HT-29 (cell line): ENCODE measurements at places on chromosomes 2 and 18. TPM values are rescaled to one million over a fixed set of nuclear protein-coding genes. Genes with fewer than 3 reads are reported as not detected.

DNA sequence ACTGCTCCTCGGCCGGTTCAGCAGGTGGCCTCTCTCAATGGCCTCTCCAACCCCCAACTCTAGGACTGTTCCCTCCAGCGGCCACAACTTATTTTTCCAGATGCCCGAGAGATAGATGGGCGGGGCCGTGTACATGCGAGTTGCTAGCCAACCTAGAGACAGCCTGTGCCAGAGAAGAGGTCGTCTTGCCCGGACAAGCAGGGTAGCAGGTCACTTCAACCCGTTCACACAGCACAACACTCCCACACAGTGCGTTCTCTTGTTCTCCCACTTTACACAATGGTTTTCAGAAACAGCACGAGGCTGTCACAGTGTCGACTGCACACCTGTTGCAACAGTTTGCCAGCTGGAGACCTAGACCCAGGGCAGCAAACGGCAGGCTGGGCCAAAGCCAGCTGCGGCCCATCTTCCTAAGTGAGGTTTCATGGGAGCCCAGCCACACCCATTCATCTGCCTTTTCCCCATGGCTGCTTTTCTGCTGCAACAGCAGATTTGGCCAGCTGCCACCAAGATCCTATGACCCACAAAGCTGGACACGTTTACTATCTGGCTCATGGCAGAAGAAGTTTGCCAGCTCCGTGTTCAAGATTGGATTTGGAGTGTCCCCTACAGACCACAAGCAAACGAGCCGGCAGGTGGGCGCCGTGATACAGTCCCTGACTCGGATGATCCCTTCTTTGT, 7.3 kb upstream of the PRLH start:
- DNase-seq, result peak; percentile 20

DNA sequence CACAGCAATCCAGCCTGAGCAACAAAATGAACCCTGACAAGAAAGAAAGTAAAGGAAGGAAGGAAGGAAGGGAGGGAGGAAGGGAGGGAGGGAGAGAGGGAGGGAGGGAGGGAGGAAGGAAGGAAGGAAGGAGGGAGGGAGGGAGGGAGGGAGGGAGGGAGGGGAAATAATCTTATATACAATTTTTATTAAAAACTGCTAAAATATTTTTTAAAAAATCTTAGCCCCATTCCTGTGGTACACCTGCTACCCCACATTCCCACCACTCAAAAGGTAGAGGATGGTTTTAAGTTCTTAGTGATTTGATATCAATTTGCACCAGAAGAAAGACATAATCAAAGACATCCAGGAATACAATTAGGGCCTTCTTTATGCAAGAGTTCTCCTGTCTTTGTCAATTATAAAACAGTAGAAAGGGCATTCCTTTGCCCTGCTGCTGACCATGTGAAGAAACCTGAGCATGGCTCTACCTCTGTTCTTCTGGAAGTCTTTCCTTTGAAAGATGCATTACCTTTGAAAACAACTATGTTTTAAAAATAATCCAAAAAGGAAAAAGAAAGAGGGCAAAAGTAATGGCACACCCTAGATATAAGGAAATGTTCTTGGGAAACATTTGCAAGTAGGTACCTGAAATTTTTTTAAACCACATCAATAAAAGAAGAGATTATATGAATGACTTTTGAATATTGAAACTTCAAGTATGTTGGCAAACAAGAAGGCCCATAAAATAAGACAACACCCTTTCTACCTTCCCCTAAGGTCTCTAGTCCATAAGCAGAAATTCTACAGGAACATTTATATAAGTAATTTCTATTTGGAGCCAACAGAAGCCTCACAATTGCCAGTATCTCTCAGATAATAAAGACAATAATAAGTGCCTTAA, 33.7 kb upstream of the ACVR2A start:
- peak; percentile 40 for DNase-seq

DNA sequence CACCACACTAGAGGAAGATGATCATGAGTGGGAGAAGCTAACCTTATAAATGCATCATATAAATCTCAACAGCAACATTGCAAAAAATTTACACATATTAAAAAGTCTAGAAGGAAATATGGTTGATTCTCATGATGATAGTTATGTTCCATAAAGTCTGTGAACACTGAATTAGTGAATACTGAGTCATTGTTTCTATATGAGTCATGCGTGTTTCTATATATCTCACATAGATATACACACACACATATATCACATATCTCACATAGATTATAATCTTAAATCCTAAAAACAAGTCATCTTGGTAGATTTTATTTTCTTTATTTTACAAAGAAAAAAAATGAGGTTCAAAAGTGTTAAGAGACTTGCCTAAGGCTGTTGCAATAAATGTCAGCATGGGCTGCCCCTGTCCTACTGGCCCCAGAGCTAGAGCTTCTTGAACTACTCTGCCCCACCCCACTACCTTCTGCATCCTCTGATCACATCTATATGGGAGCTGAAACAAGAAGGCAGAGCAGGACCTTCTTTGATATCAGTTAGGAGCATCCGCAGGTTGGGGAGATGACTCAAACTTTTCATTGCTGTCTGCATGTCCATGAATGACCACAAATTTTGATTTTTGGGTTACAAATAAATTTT, 81.8 kb upstream of the ADAM23 start:
- no peak for DNase-seq

- no peak for DNase-seq
These were observed 43.2 kb upstream of the FHL2 start for GRCh38 chr2:105442056-105442455.

DNA sequence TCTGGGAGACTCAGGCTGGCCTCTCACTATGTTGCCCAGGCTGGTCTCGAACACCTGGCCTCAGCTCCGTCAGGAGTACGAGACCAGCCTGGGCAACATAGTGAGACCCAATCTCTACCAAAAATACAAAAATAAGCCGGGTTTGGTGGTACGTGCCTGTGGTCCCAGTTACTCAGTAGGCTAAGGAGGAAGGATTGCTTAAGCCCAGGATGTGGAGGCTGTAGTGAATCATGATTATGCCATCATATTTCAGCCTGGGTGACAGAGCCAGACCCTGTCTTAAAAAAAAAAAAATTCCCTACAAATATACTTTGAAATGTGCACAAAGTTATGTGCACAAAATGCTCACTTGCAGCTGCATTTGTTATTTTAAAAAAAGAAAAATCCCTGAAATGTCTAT, 26.3 kb upstream of the AGAP1 start:
- DNase-seq, result no peak

DNA sequence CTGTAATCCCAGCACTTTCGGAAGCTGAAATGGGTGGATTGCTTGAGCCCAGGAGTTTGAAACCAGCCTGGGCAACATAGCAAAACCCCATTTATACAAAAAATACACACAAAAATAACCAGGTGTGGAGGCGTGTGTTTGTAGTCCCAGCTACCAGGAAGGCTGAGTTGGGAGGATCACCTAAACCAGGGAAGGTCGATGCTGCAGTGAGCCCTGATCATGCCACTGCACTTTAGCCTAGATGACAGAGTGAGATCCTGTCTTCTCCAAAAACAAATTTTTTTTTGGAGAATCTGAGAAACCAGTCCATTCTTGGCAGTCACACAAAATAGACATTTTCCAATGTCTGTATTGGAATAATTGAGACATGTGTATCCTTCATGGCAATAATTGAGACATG, 46.8 kb downstream of the RAB27B start:
- no peak for DNase-seq

- DNase-seq, result no peak
These were observed 43.8 kb upstream of the GORASP2 start for GRCh38 chr2:170885130-170885791.

DNA sequence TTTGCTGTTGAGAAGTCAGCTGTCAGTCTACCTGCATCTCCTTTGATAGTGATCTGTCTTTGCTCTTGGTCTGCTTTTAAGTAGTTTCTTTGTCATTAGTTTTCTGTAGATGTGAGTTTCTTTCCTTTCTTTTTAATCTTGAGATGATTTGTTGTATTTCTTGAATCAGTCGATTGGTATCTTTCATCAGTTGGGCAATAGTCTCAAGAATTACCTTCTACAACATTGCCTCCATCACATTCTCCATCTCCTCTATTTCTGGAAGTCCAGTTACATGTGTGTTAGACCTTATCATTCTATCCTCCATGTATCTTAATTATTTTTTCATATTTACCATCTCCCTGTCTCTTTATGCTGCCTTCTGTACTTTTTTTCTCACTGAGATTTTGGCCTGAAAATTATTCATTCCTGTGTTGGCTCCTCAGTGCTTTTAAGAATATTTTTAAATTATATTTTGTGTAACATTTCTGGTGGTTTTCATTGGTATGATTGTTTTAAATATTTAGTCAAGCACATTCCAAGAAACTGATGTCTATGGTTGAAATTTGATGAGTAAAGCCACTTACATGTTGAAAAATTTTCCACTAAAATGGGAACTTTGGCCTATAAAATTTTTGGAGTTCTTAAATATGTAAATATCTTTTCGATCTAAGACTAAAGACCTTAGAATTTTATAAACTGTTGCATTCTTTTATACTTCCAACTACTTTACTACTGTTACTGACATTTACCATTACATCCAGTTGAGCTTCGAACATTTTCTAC, 239.5 kb upstream of the MGAT5 start:
- no peak for DNase-seq

DNA sequence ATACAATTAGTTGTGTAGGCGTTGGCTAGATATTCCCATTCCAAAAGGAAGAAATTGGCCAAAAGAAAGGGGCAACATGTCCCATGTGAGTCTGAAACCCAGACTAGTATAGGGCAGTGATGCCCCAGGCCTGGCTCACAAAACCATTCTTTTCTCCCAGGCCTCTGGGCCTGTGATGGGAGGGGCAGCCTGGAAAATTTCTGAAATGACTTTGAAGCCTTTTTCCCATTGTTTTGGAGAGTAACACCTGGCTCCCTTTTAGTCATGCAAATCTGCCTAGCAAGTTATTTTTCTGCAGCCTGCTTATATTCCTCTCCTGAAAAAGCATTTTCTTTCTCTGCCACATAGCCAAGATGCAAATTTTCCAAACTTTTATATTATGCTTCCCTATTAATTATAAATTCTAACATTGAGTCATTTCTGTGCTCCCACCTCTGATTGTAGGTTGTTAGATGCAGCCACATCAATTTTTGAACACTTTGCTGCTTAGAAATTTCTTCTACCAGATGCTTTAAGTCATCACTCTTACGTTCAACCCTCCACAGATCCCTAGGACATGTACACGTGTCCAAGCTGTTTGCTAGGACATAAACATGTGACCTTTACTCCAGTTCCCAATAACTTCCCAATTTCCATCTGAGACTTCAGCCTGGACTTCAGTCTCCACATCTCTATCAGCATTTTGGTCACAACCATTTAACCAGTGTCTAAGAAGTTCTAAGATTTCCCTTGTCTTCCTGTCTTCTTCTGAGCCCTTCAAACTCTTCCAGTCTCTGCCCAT, 76.1 kb upstream of the MC4R start:
- DNase-seq, result no peak

DNA sequence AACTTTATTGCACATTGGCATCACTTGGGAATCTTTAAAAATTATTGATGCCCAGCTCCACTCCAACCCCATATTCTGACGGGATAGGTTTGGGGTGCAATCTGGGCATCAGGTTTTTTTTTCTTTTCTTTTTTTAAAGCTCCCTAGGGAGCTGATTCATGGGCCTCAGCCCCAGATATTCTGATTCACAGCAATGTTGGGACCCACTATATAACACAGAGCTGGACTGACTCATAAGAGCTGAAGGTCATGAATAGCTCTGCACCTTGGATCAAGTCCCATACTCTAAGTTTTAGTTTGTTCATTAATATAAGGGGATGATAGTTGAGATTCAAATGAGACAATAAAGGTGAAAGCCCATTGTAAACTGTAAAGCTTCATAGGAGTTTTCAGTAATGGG, 191.1 kb upstream of the REV1 start:
- DNase-seq, result no peak

- DNase-seq, result no peak
These were observed 1480.9 kb upstream of the SLC39A10 start for GRCh38 chr2:194176134-194176533.

DNA sequence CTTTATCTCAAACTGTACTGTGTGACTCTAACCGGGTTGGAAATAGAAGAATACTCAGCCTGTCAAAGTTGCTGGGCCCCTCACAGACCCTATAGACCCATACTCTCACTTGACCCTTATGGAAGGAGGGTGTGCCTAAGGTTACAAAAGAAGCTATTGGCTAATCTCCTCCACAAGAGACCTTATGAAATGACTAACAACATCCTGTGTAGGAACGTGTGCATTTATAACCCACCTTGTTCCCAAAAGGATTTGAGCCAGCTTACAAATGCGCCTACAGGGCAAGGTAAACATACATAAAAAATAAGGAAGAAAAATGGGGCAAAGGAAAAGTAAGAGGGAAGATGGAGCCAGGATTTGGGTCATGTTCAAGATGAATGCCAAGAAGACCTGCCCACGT, 225.4 kb upstream of the SMAD2 start:
- no peak for DNase-seq

DNA sequence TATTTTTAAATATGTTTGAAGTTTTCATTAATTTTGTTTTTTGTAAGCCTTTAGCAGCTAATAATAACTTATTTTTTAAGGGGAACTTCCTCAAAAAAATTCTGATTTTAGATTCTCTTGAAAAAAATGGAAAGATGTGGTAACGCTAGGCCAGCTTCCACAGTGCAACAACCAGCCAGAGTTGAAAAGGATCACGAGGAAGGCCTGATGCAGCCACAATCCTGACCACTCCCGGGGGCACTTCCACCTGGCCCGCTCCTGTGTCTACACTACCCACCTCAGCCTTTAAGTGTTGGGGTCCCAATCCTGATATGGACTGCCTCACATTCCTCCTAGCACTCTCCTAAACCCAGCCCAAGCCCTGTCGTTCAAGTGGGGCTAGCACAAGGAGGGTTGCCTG, 101.1 kb downstream of the TMEM17 start:
- DNase-seq, result no peak

GRCh38 chr2:240864475-240864874, 4.1 kb upstream of the AGXT start:
- no peak for DNase-seq

- peak; percentile 96 for DNase-seq
These were observed 25.2 kb downstream of the PSD4 start for GRCh38 chr2:113198790-113199612.

- no peak for DNase-seq
These were observed 57.0 kb downstream of the COA5 start for GRCh38 chr2:98551316-98551715.

DNA sequence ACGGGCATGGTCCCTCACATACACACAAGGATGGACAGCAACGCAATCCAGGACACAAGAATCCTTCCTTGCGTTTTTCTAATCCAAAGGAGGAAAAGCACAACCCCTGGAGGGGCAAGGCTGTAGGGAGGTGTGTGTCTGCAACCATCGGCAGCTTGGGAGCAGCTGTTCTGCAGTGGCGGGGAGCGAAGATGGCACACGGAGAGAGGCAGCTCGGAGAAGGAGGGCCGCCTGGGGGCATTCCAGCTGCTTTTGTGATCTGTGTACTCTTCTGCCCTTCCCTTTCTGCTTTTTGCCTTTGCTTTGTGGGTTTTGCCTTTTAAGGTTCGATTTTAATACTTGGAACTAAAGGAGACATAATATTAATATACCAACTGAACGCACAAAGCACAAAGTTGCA, 137.0 kb upstream of the DNMT3A start:
- DNase-seq, result no peak

Gene SLC5A7
- not detected in 2 replicates for total RNA-seq

Gene TACR1
- not detected in 2 replicates for total RNA-seq

Gene AFF3
- not detected in 2 replicates for total RNA-seq

Gene TLX2
- 0.08 TPM in 1 of 2 replicates, not detected in the other for total RNA-seq

Gene CDH2
- 0.16 TPM in 1 of 2 replicates, not detected in the other for total RNA-seq

Gene KIAA2012
- total RNA-seq, result 0.05 TPM in 1 of 2 replicates, not detected in the other

Gene FAM124B
- total RNA-seq, result not detected in 2 replicates

Gene REG1B
- total RNA-seq, result not detected in 2 replicates

Gene PLB1
- total RNA-seq, result 0.26 TPM in 1 of 2 replicates, not detected in the other
